GM20000 (cell line): ENCODE measurements at places on chromosomes 4 and X.

GRCh38 chr4:173367285-173367684 is 3.5 kb upstream of the SAP30 start:
- peak; percentile 32 for DNase-seq

- no peak for DNase-seq
Measured at GRCh38 chr4:128373628-128374027, 86.0 kb upstream of the PGRMC2 start.

GRCh38 chr4:6626066-6626465 is 14.4 kb upstream of the MRFAP1 start:
- DNase-seq: no peak

DNA sequence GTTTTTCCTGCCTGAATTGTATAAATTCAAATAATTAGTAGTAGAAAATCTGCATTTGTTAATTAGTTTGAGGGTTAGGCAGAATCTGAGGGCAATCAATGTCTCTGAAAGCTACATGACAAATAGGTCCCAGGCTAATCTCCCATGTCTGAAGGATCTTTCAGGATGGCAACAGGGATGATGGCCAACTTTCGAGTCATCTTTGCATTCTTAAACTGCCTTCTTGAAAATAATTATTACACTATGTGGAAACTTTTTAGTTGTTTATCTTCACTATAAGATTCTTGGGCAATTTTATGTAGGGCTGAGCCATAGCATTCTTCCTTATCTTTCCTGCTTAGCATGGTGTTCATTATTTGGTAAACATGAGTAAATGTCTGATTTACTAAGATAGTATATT is 490.3 kb upstream of the EPHA5 start:
- no peak for DNase-seq

DNA sequence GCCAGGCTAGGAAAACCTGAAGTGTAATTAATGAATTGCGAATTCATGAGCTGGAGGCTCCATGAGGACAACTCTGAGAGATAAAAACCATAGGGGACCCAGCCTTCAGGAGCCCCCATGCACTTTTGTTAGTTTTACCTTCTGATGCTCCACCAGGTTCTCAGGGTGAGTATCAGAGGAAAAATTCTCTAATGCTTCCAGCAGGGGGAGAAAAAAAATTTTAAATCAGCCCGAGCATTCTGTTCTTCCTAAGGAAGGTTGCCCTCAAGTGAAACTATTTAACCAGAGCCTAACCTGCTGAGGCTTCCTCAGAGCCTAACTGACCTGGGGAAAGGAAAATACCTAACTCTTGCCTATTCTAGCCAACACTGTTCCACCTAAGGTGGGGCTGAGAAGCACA is 552.6 kb downstream of the PPARGC1A start:
- no peak for DNase-seq

GRCh38 chr4:1727117-1728031 is 6.1 kb downstream of the TACC3 start:
- no peak for DNase-seq

GRCh38 chr4:150262611-150263010 is 184.4 kb downstream of the DCLK2 start:
- no peak for DNase-seq

GRCh38 chr4:86359944-86360478 is at the start of gene MAPK10:
Gene MAPK10 (minus strand): TSS chr4:86360053.
- DNase-seq: peak; percentile 63

DNA sequence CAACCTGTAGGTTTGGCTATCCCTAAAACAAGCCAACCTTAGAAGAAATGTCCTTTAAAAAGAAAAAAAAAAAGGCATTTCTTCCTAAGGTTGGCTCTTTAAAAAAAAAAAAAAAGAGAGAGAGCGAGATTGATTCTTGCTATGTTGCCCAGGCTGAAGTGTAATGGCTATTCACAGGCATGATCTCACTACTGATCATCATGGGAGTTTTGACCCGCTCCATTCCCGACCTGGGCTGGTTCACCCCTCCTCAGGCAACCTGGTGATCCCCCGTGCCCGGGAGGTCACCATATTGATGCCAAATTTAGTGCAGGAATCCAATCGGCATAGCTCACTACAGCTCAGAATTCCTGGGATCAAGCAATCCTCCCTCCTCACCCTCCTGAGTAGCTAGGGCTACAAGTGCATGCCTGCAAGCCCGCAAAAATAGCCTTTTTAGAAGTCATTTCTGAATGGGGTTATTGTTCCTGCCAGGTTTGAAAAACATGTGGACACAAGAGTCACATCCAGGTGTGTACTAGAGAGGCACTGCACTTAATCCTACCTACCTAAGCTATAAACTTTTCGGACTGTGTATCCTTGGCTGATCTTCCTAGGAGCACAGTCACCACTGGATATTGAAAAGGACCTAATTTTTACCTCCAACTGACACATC is 61.4 kb upstream of the ZCCHC13 start:
- no peak for DNase-seq

DNA sequence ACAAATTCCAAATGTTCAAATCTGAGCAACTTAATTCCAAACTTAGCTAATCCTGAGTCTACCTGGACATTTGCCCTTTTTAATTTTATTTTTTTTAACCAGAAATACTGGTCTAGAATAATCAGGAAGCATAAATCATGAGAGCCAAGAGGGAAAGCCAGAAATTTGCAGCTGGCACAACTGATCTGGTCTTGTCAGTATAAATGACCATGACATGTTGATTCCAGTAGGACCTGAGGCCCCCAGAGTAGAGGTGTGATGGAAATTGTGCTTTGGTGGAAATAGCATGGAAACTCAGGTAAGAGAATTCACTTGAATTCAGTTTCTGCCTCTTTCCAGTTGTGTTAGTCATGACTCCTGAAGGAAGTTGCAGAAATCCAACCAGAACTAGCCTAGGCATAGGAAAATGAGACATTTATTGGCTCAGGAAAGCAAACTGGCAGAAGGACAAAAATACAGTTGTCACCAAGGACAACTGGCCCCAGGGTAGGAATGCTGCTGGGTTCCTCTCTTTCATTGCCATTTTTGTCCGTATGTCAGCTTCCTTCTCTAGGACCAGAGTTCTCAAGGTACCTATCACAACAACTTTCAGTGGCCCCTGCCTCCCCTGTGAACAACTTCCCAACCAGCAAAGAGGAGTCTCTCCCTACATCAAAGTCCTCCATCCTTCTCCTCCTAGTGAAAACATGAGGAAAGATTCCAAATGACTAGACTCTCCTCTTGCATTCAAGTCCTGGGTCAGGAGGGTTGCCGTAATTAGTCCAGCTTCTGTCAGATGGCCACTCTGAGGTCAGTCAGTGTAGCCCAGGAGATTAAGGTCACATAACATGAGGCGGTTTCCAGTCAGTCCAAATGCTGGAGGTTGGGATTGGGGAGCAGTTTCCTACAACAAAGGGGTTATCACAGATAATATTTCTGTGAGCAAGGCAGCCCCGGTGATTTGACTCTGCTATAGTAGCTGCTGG is 29.3 kb upstream of the MYOZ2 start:
- DNase-seq: no peak

DNA sequence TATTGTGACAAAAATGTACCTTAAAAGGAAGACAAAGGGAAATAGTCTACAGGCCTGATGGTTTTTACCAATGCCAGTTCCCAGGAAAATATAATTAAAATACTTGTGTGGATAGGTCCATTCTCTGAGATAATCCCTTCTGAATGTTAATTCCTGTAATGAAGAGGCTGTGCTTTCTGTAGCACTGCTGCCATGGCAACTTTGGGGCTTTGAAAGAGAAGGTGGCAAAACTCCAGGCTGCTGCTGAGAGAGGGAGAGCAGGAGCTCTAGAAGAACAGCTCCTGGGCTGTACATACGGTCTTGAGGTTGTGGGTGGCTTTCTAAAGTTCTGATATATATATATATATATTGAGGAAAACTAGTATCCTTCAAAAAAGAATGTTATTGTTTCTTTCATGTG is 125.4 kb downstream of the PDLIM5 start:
- no peak for DNase-seq

GRCh38 chr4:113901994-113902787 is 77.3 kb downstream of the ARSJ start:
- DNase-seq: no peak

DNA sequence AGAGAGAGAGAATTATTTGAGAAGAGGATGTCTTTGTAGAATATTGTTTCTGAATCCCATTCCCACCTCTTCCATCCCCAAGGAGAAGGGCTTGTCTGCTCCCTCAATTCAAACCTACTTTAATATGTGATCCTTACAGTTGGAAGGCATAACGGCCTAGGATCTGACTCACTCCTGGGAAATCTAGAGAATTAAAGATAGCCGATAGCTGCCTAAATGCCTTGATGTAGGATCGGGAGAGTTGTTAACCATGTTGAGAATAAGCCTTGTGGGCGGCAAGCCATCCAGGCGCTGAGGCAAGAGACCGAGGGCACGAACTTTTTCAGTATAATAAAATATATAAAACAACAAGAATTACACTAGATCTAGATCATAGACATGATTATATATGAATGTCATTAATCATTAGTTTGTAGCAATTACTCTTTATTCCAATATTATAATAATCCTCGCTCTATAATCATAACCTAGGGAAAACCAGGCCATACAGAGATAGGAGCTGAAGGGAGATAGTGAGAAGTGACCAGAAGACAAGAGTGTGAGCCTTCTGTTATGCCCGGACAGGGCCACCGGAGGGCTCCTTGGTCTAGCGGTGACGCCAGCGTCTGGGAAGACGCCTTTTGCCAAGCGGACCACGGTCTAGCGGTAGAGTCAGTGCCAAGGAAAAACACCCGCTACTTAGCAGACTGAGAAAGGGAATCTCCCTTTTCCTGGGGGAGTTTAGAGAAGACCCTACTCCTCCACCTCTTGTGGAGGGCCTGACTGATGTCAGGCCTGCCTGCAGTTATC is 13.5 kb downstream of the EMCN start:
- no peak for DNase-seq

- DNase-seq: no peak
Measured at GRCh38 chr4:73985528-73985852, 2.5 kb downstream of the PPBP start.

GRCh38 chr4:27594922-27595321 is 734.3 kb downstream of the STIM2 start:
- no peak for DNase-seq

DNA sequence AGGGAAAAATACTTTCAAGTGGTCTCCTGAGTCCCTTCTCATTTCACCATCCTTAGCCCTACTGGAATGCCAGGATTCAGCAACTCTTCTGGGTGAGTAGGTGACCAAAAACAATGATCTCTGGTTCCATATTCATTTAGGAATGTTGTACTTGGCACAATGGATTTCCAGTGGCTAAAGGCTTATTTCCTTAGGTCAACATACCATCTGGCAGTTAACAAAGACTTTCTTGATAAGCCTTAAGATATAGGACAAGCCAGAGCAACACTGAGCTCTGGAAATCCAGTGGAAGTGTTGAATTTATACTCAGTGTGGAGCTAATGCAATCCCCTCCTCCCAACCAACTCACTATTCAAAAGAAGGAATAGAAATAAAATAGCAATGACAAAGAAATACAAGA is 139.4 kb upstream of the EMCN start:
- no peak for DNase-seq

DNA sequence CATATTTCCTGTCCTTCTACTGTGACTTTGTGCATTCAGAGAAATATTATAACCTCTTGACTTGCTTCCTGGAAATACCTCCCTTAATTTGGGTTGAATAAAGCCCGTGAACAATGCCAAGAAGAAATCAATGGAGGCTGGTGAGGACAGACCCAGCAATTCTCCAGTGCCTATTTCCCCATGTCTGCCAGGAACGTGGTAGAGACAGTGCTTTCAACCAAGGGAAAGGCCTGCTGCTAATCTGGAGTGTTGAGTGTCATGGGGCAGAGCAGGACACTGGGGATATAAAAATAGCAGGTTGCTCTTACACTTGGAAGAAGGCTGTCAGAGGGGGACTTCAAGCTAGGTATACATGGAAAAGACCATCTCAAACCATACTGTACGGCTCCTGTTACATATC is 19.9 kb downstream of the TSC22D3 start:
- no peak for DNase-seq

- DNase-seq: no peak
Measured at GRCh38 chr4:167185465-167185864, 48.8 kb downstream of the SPOCK3 start.

- no peak for DNase-seq
Measured at GRCh38 chr4:109177096-109177810, 125.2 kb downstream of the COL25A1 start.

- no peak for DNase-seq
Measured at GRCh38 chr4:84254537-84254936, 244.6 kb downstream of the NKX6-1 start.

DNA sequence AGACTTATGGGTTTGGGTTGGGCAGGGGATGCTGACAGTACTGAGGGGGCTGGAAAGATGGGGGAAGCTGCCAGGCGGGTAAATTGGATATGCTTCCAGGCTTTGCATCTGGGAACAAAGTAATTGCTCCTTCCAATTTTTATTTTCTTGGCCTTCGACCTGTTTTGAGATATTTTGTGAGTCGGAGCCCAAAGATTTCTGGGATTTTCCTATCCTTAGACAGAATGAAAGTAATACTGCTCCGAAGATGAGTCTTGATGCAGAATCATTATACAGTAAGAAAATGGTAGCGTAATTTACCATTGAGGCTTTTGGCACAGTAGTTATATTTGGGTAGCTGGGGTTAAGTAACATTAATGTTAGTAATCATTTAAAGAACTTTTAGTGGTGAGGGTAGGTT is 1.4 kb downstream of the SMARCA5 start:
- DNase-seq: no peak

- no peak for DNase-seq
Measured at GRCh38 chrX:112819008-112819640, 21.5 kb downstream of the AMOT start.

DNA sequence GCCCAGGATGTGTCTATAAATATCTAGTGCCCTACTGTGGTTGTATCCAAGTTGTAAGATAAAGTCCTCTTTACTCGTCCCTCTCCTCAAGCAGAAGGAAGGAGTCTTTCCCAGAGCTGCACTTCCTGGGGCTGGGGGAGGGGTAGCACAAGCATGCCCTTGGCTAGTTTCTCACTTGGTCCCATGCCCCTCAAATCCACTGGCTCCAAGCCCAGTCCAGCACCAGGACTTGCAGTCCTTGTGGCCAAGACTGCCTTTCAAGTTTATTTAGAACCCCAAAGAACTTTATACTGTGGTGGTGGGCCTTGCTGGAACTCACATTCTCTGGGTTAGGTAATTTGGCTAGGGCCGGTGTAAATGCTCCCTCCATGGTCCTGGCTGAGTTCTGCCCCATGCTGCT is 43.2 kb upstream of the SLC10A4 start:
- no peak for DNase-seq

GRCh38 chr4:22634541-22635181 is 58.1 kb upstream of the GBA3 start:
- DNase-seq: no peak

DNA sequence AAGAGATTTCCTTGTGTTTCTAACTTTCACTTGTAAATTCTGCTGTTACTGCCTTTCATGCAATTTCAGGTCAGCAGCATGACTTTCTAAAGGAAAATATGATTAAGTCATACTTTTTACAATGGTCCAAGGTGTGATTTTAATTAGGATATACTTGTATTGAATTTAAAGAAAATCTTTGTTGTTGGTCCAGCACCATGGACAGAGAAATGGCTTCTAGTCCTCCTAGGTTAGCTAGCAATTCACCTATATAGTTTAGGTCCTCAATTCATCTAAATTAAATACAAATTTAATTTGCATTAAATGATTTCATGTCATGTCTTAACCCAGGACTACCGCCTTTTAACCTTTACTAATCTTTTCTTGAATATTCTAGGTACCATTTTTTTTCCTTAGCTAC is 304.9 kb upstream of the RPS6KA3 start:
- no peak for DNase-seq
